ENCODE measurements at places on chromosomes 3 and 15. TPM values are rescaled to one million over a fixed set of nuclear protein-coding genes. Genes with fewer than 3 reads are reported as not detected.
A peak's percentile ranks its signal among the peaks of the same experiment; 100 is the strongest.

The TBC1D23 gene
- total RNA-seq: 43.6 TPM

The CAPN3 gene
- total RNA-seq: 8.1 TPM

The ZKSCAN7 gene
- total RNA-seq: 6.4 TPM

The IGF2BP2 gene
- 26.7 TPM for total RNA-seq

The PSTPIP1 gene
- total RNA-seq: 16.3 TPM

The UBE2E2 gene
- 45.1 TPM for total RNA-seq

The ARHGEF26 gene
- total RNA-seq: 56.7 TPM

The CRABP1 gene
- total RNA-seq: 1.4 TPM

The TEX9 gene
- 12.8 TPM for total RNA-seq

The PEX5L gene
- 0.23 TPM for total RNA-seq

The SCAMP5 gene
- 57.2 TPM for total RNA-seq

The GOLGA8G gene
- not detected for total RNA-seq

The RASGRF1 gene
- total RNA-seq: 0.32 TPM

The LPP gene
- 478 TPM for total RNA-seq

The NUTM1 gene
- not detected for total RNA-seq

The SCN10A gene
- not detected for total RNA-seq

The TRH gene
- total RNA-seq: not detected

The SPINK8 gene
- not detected for total RNA-seq

The CLDN16 gene
- 3.2 TPM for total RNA-seq

The ITGA11 gene
- total RNA-seq: 2.6 TPM

- no peak for DNase-seq
These were observed 601 bp upstream of the HYAL2 start for GRCh38 chr3:50323092-50323600.

- no peak for DNase-seq
These were observed 6.4 kb downstream of the TERC start for GRCh38 chr3:169758359-169758994.

GRCh38 chr15:65326117-65326526, 21.6 kb downstream of the RNU5B-1 start:
- peak; percentile 22 for DNase-seq

GRCh38 chr3:172522871-172523818, at the start of gene TNFSF10:
Gene TNFSF10, minus strand, starts transcription at chr3:172523430. Its CDS starts 46 bp downstream, at chr3:172523384.
- DNase-seq: peak; percentile 79

GRCh38 chr3:2934541-2934940, 175.6 kb downstream of the IL5RA start:
- DNase-seq: no peak

DNA sequence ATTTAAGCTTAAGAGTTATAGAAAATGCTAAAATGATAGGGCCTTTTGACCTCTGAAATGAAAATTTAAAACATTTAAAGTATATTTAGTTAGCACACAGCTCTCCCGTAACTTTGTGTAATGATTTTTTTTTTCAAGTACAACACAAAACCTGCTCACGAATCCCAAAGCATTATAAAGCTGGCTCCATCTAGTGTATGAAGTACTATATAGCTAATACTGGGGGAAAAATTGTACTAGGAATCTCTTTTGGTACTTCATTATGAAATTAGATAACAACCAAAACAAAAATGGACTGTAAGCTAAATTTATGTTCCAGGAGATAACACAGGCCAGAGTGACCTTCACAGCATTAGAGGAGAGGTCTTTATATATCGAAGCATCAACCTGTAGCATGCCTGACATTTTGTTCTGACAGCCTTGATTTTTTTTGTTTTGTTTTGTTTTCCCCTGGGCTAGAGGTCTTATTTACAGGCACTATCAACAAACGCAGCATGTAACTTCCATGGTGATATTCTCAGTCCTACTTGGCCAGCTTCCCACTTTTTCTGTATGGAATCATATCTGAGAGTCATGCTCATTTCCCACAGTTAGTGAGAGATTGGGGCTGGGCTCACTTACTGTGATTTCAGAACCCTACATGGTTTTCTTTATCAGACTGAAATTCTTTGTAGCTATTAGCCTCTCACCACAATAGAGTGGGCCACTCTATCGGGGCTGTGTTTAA, 116.3 kb downstream of the MITF start:
- no peak for DNase-seq

DNA sequence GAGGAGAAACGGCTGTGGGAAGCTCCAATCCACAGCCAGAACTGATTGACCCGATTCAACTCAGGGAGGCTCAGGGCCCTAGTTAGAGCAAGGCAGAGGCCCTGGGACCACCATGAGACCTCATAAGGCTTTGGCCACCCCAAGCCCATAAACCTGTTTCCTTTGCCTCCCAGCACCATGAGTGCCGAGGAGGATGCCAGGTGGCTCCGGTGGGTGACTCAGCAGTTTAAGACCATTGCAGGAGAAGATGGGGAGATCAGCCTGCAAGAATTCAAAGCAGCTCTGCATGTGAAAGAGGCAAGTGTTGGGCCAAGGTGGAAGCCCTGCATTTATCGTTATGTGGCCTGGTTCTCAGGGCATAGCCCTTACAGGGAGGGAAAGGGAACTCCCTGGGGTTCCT, 11.9 kb downstream of the NOX5 start:
- no peak for DNase-seq

DNA sequence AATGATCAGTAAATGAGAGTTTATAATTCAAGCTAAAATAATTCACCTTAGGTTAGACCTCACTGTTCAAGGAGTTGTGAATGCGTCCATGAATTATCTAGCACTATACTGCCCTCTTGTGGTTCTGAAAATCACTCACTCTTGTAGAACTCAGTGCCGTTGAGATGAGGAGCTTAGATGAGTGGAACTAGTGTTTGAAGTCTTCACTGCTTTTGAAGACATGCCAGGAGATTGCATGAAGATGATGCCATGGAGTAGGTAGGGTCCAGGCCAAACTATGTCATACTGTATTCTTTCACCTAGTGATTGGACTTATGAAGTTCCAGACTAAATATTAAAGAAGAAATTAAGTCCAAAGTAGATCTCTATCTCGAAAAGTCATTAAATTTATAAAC, 28.8 kb downstream of the LYSMD4 start:
- DNase-seq: peak; percentile 61

GRCh38 chr3:125017406-125017805, 38.4 kb downstream of the HEG1 start:
- DNase-seq: no peak

DNA sequence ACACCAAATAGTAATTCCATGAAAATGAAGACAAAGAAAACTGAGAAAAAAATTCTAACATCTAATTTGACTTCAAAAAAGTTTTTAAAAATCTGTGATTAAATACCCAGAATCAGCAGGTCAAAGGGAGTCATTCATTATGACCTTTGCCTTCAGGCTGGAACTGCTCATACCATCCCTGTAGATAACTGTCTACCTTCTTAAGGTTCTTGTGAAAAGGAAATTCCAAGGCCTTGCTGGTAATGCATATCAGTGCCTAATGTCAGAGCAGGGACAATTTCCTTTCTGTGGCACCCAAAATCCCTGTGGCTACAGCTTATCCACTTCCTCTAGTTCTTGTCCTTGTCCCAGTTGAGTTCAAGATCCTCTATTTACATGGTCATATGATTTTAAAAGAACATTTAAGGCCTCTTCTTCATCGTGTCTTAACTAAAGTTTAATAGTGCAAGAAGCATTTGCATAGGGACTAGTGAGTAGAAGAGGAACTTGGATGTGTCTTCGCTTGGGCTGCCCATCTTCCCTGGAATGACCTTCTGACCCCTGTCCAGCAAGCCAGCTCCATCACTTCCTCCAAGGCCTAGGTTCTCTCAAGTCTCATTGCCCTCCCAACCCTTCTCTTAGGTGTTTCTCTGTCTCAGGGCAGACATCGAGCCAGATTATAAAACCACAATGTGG, 8.7 kb upstream of the PLCL2 start:
- DNase-seq: no peak

- no peak for DNase-seq
These were observed 63.6 kb downstream of the OSTN start for GRCh38 chr3:191262650-191263049.

- DNase-seq: no peak
These were observed 48.6 kb upstream of the C15orf39 start for GRCh38 chr15:75153087-75153486.

DNA sequence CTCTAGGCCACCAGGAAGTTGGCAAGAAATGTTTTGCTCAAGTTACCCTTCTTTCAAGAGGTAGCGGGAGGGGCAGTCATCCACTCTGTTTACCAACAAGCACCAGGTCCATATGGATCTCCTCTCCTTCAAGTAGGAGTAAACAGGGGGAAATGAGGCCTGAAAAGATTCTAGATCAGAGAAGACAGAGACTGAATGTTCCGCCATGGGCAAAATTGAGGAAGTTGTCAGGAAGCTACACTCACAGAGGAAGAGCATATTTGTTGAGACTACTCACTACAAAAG, 81.6 kb downstream of the KLF15 start:
- DNase-seq: no peak

- DNase-seq: no peak
These were observed 25.7 kb upstream of the GOLIM4 start for GRCh38 chr3:168121184-168122017.

- DNase-seq: no peak
These were observed 8.3 kb downstream of the POMGNT2 start for GRCh38 chr3:43097400-43098080.

- DNase-seq: no peak
These were observed 1.9 kb downstream of the PAK6 start for GRCh38 chr15:40240619-40241221.

- DNase-seq: no peak
These were observed 60.6 kb upstream of the STAC start for GRCh38 chr3:36319680-36320079.

GRCh38 chr3:177746337-177746933, 549.2 kb upstream of the TBL1XR1 start:
- DNase-seq: no peak

DNA sequence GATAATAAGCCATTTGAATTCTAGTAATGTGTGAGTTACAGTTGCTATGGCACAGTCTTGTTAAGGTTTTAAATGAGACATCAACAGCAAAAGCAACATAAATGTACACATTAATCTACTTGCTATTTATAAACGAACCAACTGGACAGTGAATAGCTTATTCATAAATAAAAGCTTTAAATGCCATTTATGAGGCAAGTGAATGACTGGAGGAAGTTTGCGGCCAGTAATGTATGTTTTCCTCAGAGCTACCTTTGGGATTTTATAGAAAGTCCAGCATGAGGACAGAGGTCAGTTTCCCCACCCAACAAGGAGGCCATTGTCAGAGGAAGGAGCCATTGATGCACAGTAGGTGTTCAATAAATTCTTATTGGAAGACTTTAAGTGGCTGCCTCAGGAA, 48.0 kb upstream of the PXYLP1 start:
- no peak for DNase-seq

- no peak for DNase-seq
These were observed 46.8 kb upstream of the NSMCE3 start for GRCh38 chr15:29316422-29316821.

DNA sequence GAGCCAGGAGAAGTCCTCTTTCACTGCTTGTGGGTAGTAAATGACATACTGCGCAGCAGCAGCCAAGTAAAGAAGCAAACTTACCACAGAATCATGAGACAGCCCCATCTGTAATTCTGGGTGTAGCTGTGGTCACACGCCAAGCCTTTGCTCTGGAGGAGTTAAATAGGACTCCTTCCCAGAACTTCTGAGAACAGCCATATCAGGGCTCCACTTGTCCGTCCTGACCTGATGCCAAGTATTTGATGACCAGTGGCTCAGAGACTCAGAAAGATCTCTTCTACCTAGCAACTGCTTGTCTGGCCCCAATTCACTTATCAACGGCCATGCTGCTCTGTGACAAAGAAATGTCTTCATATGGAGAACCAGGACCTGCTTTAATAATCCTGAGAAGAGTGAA, 20.6 kb upstream of the GOLIM4 start:
- no peak for DNase-seq

DNA sequence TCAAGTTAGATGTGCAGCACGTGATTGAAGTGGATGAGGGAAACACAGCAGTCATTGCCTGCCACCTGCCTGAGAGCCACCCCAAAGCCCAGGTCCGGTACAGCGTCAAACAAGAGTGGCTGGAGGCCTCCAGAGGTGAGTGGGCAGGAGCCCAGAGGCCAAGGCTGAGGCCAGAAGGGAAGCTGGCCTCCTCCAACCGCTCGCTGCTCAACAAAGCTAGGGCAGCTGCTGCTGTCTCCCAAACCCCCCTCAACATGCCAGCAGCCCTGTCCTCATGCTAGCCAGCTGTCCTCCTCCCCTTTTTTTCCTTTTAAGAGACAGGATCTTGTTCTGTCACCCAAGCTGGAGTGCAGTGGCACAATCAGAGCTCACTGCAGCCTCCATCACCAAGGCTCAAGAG, 57.0 kb downstream of the BOC start:
- DNase-seq: no peak

- DNase-seq: no peak
These were observed 100.0 kb downstream of the ARPP21 start for GRCh38 chr3:35739181-35739809.

DNA sequence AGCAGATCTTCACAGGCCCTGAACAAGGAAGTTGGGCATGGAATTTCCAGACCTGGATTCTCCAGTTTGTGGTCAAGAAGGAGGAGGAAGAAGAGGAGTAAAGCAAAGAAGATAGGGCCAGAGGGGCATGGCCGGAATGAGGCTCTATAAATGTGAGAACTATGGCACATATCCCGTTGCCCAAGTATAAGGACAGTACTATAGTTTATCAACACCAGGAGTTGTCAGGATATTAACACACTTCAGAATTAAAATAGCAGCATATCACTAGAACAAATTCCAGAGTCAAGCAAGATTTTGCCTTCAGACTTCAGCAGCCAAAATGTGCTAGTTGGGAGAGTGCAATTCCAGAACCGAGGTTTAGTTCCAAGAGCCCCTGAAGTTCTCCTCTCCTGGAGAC, 38.4 kb upstream of the PHLDB2 start:
- no peak for DNase-seq

GRCh38 chr3:47003056-47003410, 23.6 kb downstream of the NBEAL2 start:
- DNase-seq: no peak

DNA sequence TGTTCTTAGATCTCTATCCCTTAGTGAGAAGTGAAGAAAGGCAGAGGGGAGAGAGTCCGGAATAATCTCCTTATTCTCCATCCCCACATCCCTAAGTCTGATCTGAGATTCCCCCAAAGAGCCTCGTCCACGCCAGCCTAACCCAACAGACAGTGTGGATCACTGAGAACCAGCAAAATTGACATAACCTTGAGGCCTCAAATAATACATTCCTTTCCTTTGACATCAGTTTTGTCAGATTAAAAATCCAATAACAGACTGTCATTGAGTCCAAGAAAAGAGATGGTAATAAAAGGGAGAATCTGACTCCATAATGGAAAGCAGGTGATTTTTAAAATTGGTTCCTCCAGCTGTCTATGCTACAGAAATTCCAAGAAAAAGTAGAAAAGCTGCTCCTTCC, 7.7 kb upstream of the SIAH2 start:
- no peak for DNase-seq

GRCh38 chr3:112965656-112966055, 9.2 kb downstream of the CD200R1 start:
- no peak for DNase-seq

Data from mucosa of gallbladder (tissue), 1 donor.